Vagina (tissue), 2 donors: ENCODE measurements at places on chromosomes 6 and 20. TPM values are rescaled to one million over a fixed set of nuclear protein-coding genes. Genes with fewer than 3 reads are reported as not detected.
A peak's percentile ranks its signal among the peaks of the same experiment; 100 is the strongest.

DNA sequence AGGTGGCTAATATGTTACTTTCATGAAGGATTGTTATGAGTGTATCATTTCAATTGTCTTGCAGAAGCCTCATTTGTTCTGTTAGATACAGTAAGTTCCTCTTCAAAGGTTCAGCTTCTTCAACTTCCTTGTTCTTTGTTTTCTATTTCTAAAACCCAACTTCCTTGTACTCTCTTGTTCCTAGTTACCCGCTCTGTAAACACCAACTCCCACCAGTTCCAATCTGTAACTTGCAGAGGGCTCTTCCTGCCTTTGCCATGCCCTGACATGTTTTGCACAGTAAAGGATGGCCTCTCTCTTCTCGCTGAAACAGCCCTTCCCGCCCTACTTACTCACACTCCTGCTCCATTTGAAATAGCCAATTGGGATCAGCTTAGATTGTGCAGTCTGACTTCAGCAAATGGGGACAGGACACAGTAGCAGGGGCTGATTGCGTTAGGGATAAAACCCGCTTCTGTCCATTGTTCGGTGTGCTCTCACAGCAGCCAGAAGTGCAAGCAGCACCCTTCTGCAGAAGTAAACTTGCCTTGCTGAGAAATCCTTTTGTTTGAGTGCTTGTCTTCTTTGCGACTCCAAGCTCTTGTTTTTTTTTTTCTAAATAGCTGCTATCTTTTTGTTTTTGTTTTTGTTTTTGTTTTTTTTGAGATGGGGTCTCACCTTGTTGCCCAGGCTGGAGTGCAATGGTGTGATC is 45.9 kb upstream of the POU5F1 start:
- no peak for DNase-seq

DNA sequence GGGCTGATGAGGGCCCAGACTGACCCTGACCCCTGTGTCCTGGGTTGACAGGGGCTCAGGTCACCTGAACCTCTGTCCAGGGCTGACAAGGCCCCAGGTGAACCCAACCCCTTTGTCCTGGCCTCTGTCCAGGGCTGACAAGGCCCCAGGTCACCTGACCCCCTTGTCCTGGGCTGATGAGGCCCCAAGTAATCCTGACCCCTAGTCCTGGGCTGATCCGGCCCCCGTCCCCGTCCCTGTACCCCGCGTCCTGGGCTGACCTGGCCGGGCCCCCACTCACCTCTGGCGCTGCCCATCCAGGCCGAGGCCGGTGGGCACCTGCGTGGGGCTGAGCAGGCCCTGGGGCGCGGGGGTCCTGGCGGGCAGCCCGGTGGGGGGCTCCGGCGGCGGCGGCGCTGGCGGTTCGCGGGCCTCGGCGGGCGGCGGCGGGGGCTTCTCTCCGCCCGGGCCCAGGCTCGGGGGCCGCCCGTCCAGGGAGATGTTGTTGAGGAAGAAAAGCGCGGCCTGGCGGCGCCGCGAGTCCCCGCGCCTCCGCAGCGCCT is 379 bp downstream of the CABLES2 start:
- no peak for DNase-seq

GRCh38 chr20:58891718-58892140 is 39.2 kb downstream of the GNAS start:
- DNase-seq: no peak

DNA sequence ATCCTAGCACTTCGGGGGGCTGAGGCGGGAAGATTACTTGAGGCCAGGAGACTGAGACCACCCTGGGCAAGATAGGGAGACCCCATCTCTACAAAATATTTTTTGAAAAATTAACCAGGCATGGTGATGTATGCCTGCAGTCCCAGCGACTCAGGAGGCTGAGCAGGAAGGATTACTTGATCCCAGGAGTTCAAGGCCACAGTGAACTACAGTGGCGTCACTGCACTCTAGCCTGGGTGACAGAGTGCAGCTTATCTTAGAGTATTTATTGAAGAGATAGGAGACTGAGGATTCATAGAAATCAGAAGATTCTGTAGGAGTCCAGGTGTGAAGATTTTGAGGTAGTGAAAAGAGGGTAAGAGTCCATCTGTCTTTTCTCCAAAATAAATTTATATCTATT is 45.0 kb downstream of the SLC17A5 start:
- DNase-seq: no peak

GRCh38 chr20:33082546-33082945 is 3.1 kb downstream of the BPIFB4 start:
- no peak for DNase-seq

- no peak for DNase-seq
Measured at GRCh38 chr6:121521164-121521555, 85.7 kb downstream of the GJA1 start.

- peak; percentile 83 for DNase-seq
Measured at GRCh38 chr6:111686249-111686931, 80.7 kb upstream of the TRAF3IP2 start.

- DNase-seq: no peak
Measured at GRCh38 chr6:25542984-25543910, 108.8 kb upstream of the SCGN start.

DNA sequence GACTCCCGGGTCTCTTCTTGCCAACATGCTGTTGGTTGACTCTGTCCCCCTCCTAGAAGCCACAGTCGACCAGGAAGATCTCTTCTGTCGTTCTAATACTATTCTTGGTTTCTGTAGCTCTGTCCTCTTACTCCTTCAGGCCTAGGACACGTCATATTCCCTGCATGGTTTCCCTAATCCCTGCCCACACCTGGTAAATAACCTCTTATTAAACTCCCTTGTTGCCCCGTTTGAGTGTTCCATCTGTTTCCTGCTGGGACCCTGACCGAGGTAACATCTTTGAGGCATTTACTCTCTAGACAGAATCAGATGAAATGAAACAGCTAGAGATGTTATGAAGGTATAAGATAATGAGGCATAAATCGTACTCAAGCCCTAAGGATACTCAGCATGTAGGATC is 68.1 kb downstream of the PLCB4 start:
- no peak for DNase-seq

RIPOR3 gene
- 38.1 TPM for total RNA-seq

RBL1 gene
- total RNA-seq: 15.0 TPM

NRSN1 gene
- 1.5 TPM for total RNA-seq

PLCB4 gene
- total RNA-seq: 12.0 TPM

TPBG gene
- 23.8 TPM for total RNA-seq

TFAP2B gene
- total RNA-seq: 0.25 TPM

SEC23B gene
- total RNA-seq: 30.7 TPM

TREM2 gene
- 5.2 TPM for total RNA-seq

BTN1A1 gene
- total RNA-seq: not detected
